Uterus (tissue), 4 donors: ENCODE measurements at places on chromosomes 3 and 15. TPM values are rescaled to one million over a fixed set of nuclear protein-coding genes. Genes with fewer than 3 reads are reported as not detected.

DNA sequence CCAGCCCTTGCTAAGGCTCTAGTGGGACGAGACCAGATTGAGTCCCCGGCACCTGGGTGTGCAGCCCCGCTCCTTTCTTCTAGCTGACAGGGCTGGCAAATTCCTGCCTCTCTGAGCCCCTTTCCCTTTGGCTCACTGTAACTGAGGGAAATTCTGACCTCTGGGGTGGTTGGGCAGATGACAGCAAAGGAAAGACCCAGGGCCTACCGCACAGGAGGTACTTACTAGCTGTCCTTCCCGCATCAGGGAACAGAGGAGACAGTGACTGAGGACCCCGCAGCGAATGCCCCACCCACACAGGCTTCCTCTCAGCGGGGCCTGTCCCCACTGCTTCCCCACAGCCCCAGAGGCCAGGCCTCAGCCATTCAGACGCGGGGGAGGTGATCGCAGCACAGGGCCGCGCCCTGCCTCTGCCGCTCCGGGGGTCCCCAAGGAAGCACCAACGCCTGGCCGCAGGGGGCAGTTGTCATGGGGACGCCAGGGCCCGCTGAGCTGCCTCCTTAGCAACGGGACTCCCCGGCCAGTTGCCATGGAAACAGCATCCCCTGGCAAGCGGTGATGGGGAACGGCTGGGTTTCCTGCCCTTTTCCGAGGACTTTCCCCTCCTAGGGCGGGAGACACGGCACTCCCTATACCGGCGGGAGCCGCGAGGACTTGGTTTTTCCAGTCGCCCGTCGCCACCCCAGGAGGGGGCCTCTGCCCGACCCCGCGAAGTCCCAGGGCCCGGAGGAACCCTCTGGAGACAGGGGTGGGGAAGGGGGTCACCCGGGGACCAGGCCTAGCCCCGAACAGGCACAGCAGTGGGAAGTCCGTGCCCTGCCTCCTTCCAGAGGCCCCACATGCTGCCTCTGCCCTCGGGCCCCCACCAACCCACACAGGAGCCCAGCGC lies 50.1 kb downstream of the HCN4 start:
- no peak for DNase-seq

DNA sequence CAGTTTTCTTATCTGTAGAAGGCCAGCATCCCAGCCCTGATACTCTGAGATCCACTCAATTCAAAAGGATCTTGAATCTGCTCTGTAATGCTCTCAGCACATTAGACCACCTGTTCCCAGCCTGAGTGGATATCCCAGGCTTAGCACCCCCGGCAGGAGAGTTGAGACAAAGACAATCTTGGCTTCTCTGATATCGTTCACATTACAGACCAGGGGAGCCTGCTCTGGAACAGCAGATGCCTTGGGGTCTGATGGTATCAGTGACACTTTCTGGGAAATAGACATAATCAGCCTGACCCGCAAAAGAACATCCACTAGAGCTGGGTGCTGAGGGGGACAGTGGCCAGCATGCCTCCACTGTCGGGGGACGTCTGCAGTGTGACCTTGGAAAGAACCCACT lies 70.6 kb downstream of the BDH1 start:
- no peak for DNase-seq

GRCh38 chr3:83601704-83602103 lies 1357.1 kb upstream of the CADM2 start:
- no peak for DNase-seq

DNA sequence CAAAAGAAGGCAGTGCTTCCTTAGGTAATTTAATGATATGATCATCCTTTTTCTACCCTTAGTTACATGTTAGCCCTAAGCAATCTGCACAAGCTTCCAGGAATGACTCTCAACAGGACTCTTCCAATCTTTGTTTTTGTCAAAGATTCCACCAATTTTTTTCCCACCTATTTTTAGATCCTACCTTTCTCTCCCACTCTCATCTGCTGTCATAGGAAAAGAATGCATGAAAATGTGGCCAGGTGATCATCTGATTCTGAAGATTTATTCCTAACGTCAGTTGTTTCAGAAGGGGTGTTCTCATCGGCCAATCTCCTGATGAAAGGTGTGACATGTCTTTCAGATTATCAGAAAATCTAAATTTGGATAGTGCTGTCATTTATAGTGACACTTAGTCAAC lies 7.2 kb downstream of the CCDC54 start:
- DNase-seq: no peak

NUDT16 gene
- 12.6 TPM for total RNA-seq

MESP2 gene
- total RNA-seq: not detected

ALPK3 gene
- total RNA-seq: 1.0 TPM
